Spinal cord (tissue), 10 donors: ENCODE measurements at places on chromosomes 7 and 10.

- no peaks in the 10 kb centered on the region for H3K36me3 ChIP-seq
- H3K27me3 ChIP-seq = no peaks in the 10 kb centered on the region
- no peak overlapping the region for H3K4me3 ChIP-seq
- no peak overlapping the region for H3K27ac ChIP-seq
- DNase-seq = no peak
Measured at GRCh38 chr10:50275650-50276235, 24.4 kb upstream of the ASAH2 start.

DNA sequence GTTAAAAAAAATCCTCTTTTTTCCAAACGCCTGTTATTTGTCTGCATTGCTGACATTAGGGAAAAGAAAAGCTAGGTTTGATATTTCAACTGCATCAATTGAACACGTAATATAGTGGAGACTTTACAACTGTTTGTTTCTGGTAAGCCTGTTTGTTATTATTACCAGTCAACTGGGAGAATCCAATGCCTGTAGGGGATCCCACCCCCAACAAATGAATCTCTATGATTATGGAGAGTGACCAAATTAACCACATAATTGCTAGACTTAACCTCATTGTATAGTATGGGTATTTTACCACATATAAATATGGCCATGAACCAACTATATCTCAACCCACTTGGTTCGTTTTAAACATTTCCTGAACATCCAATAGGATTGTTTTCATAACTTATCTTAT is 216.1 kb downstream of the TWIST1 start:
- no peak for DNase-seq
- H3K4me1 ChIP-seq = no peaks in the 10 kb centered on the region
- H3K36me3 ChIP-seq = no peaks in the 10 kb centered on the region
- H3K27ac ChIP-seq = no peak overlapping the region
- no peak overlapping the region for H3K4me3 ChIP-seq

- H3K4me1 ChIP-seq = no peaks in the 10 kb centered on the region
- no peak overlapping the region for H3K4me3 ChIP-seq
- no peak overlapping the region for H3K27ac ChIP-seq
- no peak for DNase-seq
- H3K27me3 ChIP-seq = no peaks in the 10 kb centered on the region
Measured at GRCh38 chr7:12074889-12075288, 136.2 kb upstream of the TMEM106B start.

GRCh38 chr10:124244256-124244877 is 151.0 kb upstream of the CHST15 start:
- peaks cover 3% of the 10 kb centered on the region for H3K4me1 ChIP-seq
- no peaks in the 10 kb centered on the region for H3K27me3 ChIP-seq
- no peaks in the 10 kb centered on the region for H3K36me3 ChIP-seq
- no peak overlapping the region for H3K27ac ChIP-seq
- no peak overlapping the region for H3K4me3 ChIP-seq

GRCh38 chr10:17790651-17791050 is 18.5 kb upstream of the MRC1 start:
- no peaks in the 10 kb centered on the region for H3K4me1 ChIP-seq
- no peak overlapping the region for H3K27ac ChIP-seq
- no peak for DNase-seq
- H3K27me3 ChIP-seq = no peaks in the 10 kb centered on the region
- no peaks in the 10 kb centered on the region for H3K36me3 ChIP-seq
- H3K4me3 ChIP-seq = no peak overlapping the region

DNA sequence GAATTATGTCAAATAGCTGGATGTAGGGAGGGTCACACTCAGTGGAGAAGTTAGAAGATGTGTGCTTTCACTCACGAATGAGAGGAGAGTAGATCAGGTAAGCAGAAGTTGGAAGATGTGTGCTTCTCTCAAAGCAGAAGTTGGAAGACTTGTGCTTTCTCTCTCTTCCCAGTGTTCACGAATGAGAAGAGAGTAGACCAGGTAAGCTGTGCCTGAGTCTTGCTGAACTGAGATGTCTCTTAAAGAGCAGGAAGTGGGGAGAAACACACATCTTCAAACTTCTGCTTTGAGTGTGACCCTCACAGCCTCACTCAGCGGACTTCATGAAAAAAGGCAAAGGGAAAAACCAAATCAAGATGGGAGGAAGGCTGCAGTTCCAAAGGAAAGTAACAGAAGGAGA is 7.0 kb upstream of the TMEM243 start:
- DNase-seq = no peak
- no peak overlapping the region for H3K27ac ChIP-seq
- peaks cover 19% of the 10 kb centered on the region for H3K27me3 ChIP-seq

DNA sequence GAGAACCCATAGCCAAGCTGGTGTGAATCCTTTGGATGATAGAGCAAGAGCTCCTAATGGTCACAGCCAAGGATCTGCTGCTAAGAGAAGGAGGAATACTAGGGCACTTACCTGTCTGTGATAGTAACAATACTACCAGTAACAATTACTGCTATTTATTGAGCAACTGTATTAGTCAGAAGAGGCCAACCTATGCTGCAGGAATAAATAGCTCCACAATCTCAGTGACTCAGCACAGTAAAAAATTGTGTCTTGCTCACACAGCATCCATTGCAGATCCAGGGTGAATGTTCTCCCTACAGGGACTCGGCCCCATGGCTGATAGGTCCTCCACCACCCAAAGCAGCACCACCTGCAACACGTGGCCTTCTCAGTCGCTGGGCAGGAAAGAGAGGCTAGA is 257.6 kb upstream of the ZMIZ1 start:
- H3K4me3 ChIP-seq = no peak overlapping the region
- H3K4me1 ChIP-seq = peaks cover 8% of the 10 kb centered on the region
- no peak overlapping the region for H3K27ac ChIP-seq
- no peaks in the 10 kb centered on the region for H3K36me3 ChIP-seq
- DNase-seq = no peak

DNA sequence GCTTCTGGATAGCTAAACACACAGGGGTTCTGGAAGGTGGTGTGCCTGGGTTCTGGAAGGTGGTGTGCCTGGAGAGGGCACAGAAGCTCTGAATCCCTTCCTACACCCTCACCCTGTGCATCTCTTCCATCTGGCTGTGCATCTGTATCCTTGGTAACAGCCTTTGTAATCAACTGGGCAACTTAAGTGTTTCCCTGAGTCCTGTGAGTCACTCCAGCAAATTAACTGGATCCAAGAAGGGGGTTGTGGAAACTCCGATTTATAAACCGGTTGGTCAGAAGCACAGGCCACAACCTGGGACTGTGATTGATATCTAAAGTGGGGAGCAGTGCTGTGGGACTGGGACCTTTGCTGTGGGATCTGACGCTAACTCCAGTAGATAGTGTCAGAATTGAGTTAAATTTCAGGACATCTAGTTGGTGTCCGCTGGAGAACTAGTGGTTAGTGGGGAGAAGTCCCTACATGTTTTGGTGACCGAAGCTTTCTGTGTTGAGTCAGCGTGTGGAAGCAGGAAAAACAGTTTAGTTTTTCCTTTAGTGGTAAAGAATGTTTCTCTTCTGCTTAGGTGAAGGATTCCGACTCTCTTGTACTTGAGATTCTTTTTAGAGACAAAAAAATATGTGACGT is 228.1 kb downstream of the BMPER start:
- no peak overlapping the region for H3K4me3 ChIP-seq
- peaks cover 26% of the 10 kb centered on the region for H3K4me1 ChIP-seq
- H3K36me3 ChIP-seq = no peaks in the 10 kb centered on the region
- no peak for DNase-seq
- H3K27me3 ChIP-seq = no peaks in the 10 kb centered on the region

- H3K4me1 ChIP-seq = peaks cover 15% of the 10 kb centered on the region
- no peaks in the 10 kb centered on the region for H3K27me3 ChIP-seq
- H3K27ac ChIP-seq = no peak overlapping the region
- peak; percentile 28 for DNase-seq
Measured at GRCh38 chr10:1401071-1401965, 336.0 kb downstream of the ADARB2 start.

- no peaks in the 10 kb centered on the region for H3K4me1 ChIP-seq
- DNase-seq = no peak
- no peak overlapping the region for H3K27ac ChIP-seq
- H3K4me3 ChIP-seq = no peak overlapping the region
- H3K27me3 ChIP-seq = no peaks in the 10 kb centered on the region
- H3K36me3 ChIP-seq = no peaks in the 10 kb centered on the region
Measured at GRCh38 chr10:72809006-72809405, 84.5 kb upstream of the OIT3 start.

DNA sequence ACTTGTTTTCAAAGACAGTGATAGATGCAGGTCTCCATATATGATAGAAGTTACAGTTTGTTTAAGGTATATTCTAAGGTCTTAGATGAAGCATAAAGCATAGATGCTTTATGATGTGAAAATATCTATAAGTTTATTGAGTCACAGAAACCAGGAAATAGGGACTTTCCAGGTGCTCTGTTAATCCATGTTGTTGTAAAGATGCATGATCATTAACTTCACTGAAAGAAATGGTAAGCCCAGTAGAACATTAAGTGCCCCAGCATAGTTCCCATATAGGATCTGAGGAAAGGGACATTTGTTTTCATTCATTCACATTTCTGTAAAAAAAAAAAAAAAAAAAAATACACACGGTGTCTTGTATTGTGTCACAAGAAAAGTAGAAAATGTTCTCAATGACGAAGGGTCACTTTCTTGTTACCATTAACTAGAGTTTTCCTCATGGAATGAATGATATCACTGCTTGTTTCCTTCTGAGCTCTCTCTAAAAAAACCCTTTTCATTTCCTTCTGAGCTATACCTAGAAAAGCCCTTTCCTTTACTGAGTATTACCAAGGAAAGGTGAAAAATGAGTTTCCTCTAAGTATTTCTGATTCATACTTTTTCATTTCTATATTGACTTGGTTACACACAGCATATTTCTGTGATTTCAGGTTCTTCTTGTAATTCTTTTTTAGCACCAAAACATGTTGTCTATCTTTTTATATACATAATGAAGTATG is 105.2 kb downstream of the MACC1 start:
- no peaks in the 10 kb centered on the region for H3K36me3 ChIP-seq
- no peaks in the 10 kb centered on the region for H3K27me3 ChIP-seq
- H3K4me3 ChIP-seq = no peak overlapping the region

- H3K27ac ChIP-seq = no peak overlapping the region
- H3K4me3 ChIP-seq = no peak overlapping the region
- no peaks in the 10 kb centered on the region for H3K36me3 ChIP-seq
- no peaks in the 10 kb centered on the region for H3K4me1 ChIP-seq
- DNase-seq = no peak
Measured at GRCh38 chr10:121828045-121828444, 99.8 kb downstream of the ATE1 start.

DNA sequence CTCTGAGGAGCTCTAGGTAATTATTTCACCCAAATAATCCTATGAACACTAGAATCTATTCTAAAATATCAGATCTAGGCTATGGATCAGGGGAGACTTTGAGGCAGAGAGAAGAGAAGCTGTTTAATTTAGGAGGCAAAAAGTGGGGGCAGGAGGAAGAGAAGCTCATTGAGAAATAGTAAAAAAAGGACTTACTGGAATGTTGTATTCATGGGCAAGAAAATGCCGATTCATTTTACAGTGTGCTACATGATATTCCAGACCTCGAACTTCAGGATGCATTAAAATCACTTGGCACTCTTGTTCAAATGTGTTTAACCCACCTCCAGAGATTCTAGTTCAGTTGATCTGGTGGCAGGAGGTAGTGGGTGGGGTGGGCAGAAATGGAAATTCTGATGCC is 109.5 kb upstream of the ITGB1 start:
- no peak overlapping the region for H3K4me3 ChIP-seq
- no peak for DNase-seq
- H3K27ac ChIP-seq = no peak overlapping the region
- no peaks in the 10 kb centered on the region for H3K4me1 ChIP-seq
- H3K27me3 ChIP-seq = no peaks in the 10 kb centered on the region

GRCh38 chr10:68156373-68157185 is 47.3 kb downstream of the MYPN start:
- no peak overlapping the region for H3K27ac ChIP-seq
- H3K36me3 ChIP-seq = no peaks in the 10 kb centered on the region
- H3K27me3 ChIP-seq = no peaks in the 10 kb centered on the region
- H3K4me1 ChIP-seq = peaks cover 8% of the 10 kb centered on the region
- no peak overlapping the region for H3K4me3 ChIP-seq

DNA sequence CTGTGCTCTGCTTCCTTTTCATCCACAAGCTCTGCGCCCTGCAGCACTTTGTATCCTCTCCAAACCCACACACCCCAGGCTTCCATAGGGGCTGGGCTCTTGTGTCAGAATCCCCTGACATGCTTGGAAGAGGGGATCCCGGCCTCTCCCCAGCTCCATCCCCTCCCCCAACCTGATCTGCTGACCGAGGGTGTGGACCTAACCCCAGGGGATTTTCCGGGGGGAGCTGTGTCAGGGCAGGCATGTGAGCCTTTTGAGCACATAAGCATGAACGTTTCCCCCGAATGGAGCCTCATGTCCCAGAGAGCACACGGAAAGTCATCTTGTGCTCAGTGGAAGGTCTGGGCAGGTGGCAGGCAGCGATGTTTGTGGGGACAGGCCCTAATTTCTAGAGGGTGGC is 17.7 kb downstream of the GPR26 start:
- H3K27ac ChIP-seq = no peak overlapping the region
- no peak overlapping the region for H3K4me3 ChIP-seq
- DNase-seq = no peak
- H3K36me3 ChIP-seq = peaks cover 25% of the 10 kb centered on the region
- H3K27me3 ChIP-seq = peaks cover 2% of the 10 kb centered on the region

DNA sequence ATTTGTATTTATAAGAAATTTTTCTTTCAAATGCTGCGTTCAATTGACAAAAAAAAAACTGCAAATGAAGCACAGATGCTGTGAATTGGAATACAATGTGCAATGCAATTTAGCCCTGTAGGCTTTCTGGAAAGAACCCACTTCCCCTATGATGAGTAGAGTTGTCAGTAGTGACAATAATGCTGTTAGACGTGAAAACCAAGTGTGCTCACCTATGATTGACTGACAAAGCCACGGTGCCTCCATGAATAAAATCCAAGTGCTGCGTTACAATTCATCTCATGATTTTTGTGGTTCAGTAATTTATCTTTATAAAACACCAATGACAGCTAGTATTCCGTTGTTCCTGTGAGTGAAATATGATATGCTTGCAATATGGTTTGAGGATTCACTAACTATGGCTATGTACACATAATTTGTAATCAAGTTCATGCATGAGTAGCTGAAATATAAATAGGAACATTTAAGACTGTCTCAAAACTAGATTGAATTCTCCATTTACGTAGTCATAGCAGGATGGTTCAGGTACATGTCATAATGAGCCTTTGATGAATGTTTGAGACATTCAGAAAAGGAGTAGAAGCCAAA is 1160.3 kb downstream of the CNTNAP2 start:
- no peaks in the 10 kb centered on the region for H3K36me3 ChIP-seq
- H3K27ac ChIP-seq = no peak overlapping the region
- no peak for DNase-seq
- no peaks in the 10 kb centered on the region for H3K27me3 ChIP-seq
- H3K4me3 ChIP-seq = no peak overlapping the region

GRCh38 chr10:78893217-78893616 is 175.5 kb upstream of the ZMIZ1 start:
- H3K27ac ChIP-seq = no peak overlapping the region
- no peaks in the 10 kb centered on the region for H3K27me3 ChIP-seq
- H3K4me1 ChIP-seq = peaks cover 8% of the 10 kb centered on the region

GRCh38 chr10:71606257-71607081 is 113.1 kb downstream of the C10orf105 start:
- peaks cover 2% of the 10 kb centered on the region for H3K36me3 ChIP-seq
- H3K4me1 ChIP-seq = peaks cover 34% of the 10 kb centered on the region
- DNase-seq = no peak
- no peak overlapping the region for H3K27ac ChIP-seq
- H3K27me3 ChIP-seq = no peaks in the 10 kb centered on the region

- H3K4me1 ChIP-seq = no peaks in the 10 kb centered on the region
- no peak overlapping the region for H3K4me3 ChIP-seq
- no peak for DNase-seq
- no peaks in the 10 kb centered on the region for H3K27me3 ChIP-seq
Measured at GRCh38 chr10:95597788-95598187, 36.6 kb upstream of the SORBS1 start.
